ENCODE measurements at places on chromosomes 4 and X.

DNA sequence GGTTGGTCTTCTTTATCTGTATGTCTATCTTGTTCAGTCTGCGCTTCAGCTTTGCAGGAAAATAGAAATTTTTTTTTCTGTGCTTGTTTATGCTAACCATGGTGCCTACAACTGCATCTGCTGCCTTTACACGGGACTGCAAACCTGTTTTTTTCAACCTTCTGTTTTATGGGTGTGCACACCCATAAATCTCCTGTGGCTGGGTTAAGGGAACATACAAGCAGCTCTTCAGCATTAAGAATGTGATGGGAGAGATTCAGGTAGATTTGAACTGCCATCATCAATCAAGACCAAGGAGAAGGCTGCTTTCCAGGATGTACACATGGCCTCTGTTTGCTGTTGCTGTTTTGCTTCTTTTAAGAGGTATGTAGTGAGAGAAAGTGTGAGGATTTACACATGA is 502.9 kb downstream of the ANKRD50 start:
- no peak for DNase-seq

GRCh38 chr4:160257318-160257717 is 1154.4 kb downstream of the RAPGEF2 start:
- DNase-seq = no peak

- no peak for DNase-seq
Measured at GRCh38 chr4:23889391-23889790, 456 bp downstream of the PPARGC1A start.

GRCh38 chrX:119694601-119695534 is 1.9 kb upstream of the SEPTIN6 start:
- no peak for DNase-seq

Measured in mesothelial cell of epicardium (in vitro differentiated cells).